ENCODE measurements at places on chromosomes 12 and 14.

GRCh38 chr12:12882288-12882687 is 9.1 kb upstream of the GPRC5A start:
- DNase-seq: no peak

DNA sequence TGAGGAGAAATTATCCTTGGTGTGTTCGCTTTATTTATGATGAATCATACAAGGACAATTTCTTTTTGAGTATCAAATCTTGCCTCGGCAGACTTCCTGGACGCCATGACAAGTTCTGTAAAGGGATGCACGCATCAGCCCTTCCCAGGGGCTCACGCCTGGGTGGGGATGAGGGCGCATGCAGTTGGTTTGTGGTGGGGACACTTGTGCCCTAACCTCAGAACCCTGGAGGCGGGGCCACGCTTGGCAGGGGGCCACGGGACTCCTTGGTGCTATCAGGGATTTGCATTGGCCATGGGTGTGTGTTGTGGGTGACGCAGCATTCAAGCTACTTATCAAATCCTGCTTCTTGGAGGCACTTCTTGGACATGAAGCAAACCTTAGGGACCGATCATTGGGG is 143.8 kb upstream of the RTL1 start:
- DNase-seq: no peak

- no peak for DNase-seq
These were observed 3.6 kb upstream of the FGF6 start for GRCh38 chr12:4448943-4449850.

GRCh38 chr14:37618498-37619028 is 23.1 kb downstream of the TTC6 start:
- DNase-seq: no peak

DNA sequence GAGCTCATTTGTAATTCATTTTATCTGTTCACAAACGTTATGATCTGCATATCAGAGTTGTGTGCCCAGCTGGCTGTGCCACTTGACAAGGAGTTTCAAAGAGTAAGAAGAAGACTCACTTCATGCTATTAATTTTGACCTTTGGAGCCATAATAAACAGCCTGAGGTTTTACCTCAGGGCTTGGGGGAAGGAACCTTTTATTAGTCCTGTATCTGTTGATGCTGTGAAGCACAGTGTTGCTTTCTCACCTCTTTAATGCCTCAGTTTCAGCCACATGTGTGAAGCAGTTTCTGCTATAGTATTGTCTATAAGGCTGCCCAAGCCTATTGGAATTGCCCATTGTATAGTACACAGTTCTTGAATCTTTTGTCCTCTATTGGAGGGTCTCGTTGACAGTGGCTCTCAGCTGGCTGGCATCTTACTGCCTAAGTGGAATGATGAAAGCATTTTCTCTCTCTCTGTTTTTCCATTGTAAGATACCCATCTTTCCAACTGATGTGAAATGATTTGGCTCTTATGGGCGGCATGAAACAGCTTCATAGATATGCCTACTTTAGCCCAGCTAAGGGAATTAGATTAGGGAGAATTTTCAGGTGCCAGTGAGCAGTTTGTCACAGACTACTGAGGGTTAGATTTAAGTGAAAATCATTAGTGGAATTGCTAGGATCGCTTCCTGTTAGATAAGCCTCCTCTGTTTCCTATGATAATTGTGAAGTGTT is 34.7 kb downstream of the GPATCH2L start:
- no peak for DNase-seq

- DNase-seq: no peak
These were observed 206.6 kb downstream of the CACNA1C start for GRCh38 chr12:2259369-2259768.

- DNase-seq: no peak
These were observed 6.8 kb downstream of the CDKL1 start for GRCh38 chr14:50389668-50390441.

DNA sequence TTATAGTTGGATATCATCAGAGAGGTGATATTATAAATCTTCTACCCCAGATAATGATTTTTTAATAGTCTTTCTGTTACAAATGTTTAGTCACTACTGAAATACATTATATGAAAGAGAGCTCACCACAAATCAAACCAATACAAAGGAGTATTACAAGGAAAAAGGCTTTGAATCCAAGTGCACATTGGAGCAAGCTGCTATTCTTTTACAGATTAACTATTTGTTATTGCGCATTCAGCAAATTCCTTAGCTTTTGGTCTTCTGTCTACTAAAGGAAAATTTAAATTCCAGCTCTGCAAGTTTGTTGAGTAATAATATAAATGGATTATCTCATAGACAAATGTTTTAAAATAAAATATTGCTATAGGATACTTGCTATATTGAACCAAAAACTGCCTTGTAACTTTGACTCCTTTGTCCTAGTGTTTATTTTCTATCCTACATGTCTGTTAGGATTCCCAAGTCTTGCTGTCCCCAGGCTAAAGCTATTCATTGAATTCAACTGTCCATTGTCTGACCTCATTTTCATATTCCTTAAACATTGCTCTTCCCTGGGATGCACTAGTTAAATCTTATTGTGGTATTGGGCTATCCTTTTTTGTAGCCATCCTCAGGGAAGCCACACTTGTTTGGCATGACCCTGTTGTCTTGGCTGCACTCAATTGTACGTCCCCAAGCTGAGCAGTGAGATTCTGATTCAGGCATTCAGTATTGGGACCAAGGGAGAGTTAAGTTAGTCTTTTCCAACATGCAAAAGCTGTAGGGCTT is 41.5 kb downstream of the PDE3A start:
- DNase-seq: no peak

GRCh38 chr12:106021516-106021915 is 117.2 kb downstream of the NUAK1 start:
- DNase-seq: no peak

- no peak for DNase-seq
These were observed 13.4 kb downstream of the CKAP4 start for GRCh38 chr12:106234449-106234848.

GRCh38 chr14:61130512-61131260 is 149.6 kb downstream of the SLC38A6 start:
- DNase-seq: no peak

DNA sequence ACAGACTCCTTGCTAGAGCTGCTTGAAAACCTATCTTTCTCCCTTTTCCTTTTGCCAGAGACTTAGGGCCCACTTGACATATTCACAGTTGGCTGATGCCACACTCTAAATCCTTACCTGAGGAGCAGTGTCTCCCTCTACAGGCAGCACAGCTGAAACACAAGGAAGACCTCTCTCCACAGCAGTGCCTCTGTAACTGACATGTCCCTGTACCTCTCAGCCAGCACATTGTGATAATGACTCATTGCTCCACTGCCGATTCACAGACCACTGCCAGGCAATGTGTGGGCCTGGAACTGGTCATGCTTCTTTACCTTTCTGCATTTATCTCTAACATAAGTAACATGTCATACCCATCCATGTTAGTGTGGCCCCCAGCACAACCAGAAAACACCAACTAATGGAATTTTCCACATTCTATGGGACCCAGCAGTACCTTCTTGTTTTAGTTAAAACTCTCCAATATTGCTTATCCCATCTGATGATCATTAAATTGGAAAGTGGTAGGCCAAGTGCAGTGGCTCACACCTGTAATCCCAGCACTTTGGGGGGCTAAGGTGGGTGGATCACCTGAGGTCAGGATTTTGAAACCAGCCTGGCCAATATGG is 56.5 kb downstream of the GTF2A1 start:
- DNase-seq: no peak

DNA sequence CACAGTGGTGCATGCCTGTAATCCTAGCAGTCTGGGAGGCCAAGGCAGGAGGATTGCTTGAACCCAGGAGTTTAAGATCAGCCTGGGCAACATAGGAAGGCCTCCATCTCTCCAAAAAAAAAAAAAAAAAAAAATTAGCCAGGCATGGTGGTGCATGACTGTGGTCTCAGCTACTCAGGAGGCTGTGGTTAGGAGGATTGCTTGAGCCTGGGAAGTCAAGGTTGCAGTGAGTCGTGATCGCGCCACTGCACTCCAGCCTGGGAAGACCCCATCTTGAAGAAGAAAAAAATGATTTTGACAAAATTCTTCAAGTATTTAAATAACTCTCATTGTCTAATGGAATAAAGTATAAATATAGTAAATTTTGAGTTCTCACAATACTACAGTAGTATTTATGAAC is 219.2 kb upstream of the SSTR1 start:
- no peak for DNase-seq

DNA sequence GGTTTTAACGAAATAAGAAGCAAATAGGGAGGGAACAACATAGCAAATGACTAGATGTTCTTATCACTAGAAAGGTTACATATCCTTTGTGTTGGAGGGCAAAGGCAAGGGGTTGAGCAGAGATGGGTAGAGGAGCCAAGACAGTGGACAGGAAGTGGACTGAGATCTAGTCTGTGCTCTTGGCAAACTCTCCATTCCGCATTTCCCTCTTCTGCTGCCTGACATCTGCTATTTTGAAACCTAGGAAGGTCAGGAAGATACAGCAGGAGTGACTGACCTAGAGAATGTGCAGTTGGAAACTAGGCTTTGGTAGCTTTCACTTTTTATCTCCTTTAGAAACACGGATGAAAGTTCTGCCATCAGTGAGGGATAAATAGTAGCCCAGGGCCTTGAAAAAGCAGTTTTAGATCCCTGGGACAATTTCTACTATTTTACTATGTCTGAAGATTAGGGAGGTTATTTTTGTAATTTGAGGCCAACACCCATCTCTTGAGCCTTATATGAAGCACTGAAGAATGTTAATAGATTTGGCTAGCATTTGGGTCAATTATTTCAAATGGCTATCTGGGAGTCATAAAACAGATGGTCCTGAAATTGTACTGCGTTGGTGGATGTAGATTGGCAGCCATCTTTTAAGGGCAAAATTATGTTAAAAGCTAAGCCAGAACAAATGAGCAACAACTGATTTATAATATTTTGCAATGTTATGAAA is 410.3 kb downstream of the PCNX1 start:
- no peak for DNase-seq

GRCh38 chr12:112779181-112779580 is 12.4 kb upstream of the RPH3A start:
- no peak for DNase-seq

GRCh38 chr12:4143896-4144295 is 129.7 kb upstream of the CCND2 start:
- no peak for DNase-seq

- DNase-seq: no peak
These were observed 49.9 kb downstream of the GTF2A1 start for GRCh38 chr14:81170829-81171195.

- DNase-seq: no peak
These were observed 30.1 kb upstream of the DHRS7 start for GRCh38 chr14:60195179-60195810.

- DNase-seq: no peak
These were observed 7.6 kb upstream of the RTL1 start for GRCh38 chr14:100910888-100911664.

- DNase-seq: no peak
These were observed 106.2 kb downstream of the NT5DC3 start for GRCh38 chr12:103734863-103735262.

GRCh38 chr14:92976268-92976667 is 53.3 kb downstream of the CHGA start:
- DNase-seq: no peak

DNA sequence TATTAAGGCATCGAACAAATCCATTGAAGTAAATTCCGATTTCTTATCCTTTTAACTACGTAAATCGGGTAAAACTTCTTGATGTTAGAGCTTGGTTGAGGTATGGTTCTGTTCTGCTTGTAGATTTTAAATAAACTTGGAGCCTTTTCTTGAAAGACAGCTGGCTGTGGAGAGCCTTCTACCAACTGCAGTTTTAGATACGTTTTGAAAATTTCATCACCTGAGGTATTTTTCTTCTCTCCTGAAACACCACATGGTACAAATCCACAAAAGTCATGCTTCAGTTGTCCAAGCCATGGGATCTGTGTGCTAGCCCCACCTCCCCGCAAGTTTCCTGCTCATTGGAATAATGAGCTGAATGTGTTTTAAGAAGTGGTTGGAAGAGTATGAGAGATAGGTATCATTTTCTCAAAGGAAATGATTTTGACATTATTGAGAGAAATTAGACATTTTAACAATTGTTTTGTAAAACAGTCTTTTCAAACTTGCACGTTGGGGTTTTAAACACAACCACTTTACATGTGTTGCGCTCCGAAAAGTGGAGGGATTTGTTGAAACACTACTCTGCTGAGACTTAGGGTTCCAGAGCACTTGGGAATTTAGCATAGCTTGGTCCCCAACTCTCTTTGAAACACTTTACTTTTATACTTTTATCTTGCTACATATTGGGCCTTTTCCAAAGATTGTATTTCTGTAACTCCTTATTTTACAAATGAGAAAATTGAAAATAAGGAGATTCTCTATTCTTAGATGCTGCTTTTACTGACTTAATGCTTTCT is 1.4 kb downstream of the PPM1A start:
- DNase-seq: peak; percentile 35

- no peak for DNase-seq
These were observed 330.9 kb downstream of the TMEM121 start for GRCh38 chr14:105857220-105857825.

- no peak for DNase-seq
These were observed 39.1 kb upstream of the SRSF5 start for GRCh38 chr14:69727860-69728259.

GRCh38 chr14:96874127-96874526 is 76.9 kb downstream of the VRK1 start:
- DNase-seq: no peak

DNA sequence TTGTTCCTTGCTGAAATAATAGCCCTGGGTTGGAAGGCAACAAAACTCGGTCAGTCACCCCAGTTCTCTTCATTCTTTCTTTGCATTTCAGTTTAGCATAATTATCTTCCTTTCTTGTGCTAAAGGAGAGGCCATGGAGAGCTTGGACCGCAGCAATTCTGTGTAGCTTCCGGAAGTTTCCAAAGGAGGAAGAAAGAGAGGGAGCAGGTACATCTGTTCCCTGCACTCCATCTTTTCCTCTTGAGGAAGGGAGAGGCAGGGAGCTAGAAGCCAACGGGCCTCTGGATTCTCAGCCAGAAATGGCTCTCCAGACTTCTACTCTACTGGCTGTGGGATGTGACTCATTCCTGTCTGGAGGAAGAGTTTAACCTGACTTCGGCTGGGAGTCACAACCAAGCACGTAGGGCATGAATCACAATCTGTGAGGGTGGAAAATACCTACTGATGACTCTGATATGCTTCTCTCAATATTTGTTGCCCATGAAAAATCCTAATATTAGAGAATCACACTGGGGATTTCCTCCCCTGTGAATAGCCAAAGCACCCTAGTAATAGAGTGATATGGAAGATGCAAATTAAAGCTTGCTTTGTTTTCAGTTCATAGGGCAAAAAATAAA is 17.0 kb downstream of the ANO6 start:
- DNase-seq: no peak

Measured in right renal cortex interstitium (tissue), 3 donors.